Activated CD4-positive, alpha-beta T cell treated with anti-CD3 and anti-CD28 coated beads for 36 hours (primary cell): ENCODE measurements at places on chromosomes 1 and 21. TPM values are rescaled to one million over a fixed set of nuclear protein-coding genes. Genes with fewer than 3 reads are reported as not detected.

Gene C1orf116
- not detected for total RNA-seq

Gene TAS1R3
- 0.28 TPM for total RNA-seq

Gene IL10
- 1.3 TPM for total RNA-seq

DNA sequence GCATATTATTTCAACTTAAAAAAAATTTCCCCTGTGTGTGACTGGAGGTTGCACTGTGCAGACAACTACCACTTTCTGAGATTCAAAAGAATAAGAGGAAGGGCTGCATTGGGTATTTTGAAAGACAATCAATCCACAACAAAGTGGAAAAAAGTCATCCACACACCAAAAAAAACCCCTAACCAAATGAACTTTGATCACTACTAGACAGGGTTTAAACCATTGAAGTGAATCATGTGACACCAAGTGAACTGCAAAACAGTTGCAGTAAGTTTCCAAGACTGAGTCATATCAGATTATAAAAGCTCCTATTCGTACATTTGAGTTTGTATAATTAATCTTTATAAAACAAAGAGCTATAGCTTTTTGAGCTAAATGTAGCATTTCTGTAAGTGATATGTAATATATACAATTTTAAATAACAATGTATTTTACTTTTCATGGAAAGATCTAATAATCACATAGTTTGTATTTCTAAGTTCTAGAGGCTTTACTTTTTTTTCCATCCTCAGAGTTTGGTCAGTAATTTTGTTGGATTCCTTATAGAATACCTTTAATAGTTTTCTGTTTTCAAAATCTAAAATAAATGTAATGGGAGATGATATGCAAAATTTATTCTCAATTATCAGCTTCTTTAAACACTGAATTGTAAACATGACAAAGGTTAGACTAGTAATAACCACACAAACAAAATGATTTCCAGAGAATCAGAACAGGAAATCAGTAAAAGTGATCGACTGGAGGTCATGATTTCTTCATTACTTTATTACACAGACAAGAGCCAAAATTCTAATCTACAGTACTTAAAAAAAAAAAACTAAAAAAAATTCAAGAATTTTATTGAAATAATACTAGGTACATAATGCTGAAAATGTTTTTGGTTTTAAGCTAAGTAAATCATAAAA is 50.5 kb upstream of the GFI1 start:
- H3K4me3 ChIP-seq: peak overlapping the region; percentile 70
- peaks cover 62% of the 10 kb centered on the region for H3K36me3 ChIP-seq
- no peaks in the 10 kb centered on the region for H3K27me3 ChIP-seq
- peaks cover 89% of the 10 kb centered on the region for H3K4me1 ChIP-seq
- DNase-seq: no peak

GRCh38 chr21:43193088-43193650 is 24.4 kb downstream of the CRYAA start:
- H3K4me1 ChIP-seq: peaks cover 6% of the 10 kb centered on the region
- no peaks in the 10 kb centered on the region for H3K27me3 ChIP-seq
- no peak overlapping the region for H3K27ac ChIP-seq
- H3K36me3 ChIP-seq: no peaks in the 10 kb centered on the region

Gene FALEC
- total RNA-seq: 0.34 TPM

Gene CYP2J2
- total RNA-seq: 1.6 TPM

GRCh38 chr1:147748676-147749350 is 11.6 kb downstream of the GJA5 start:
- DNase-seq: no peak
- no peak overlapping the region for H3K4me3 ChIP-seq
- H3K36me3 ChIP-seq: no peaks in the 10 kb centered on the region
- H3K4me1 ChIP-seq: no peaks in the 10 kb centered on the region
- no peaks in the 10 kb centered on the region for H3K27me3 ChIP-seq
- H3K27ac ChIP-seq: no peak overlapping the region
